Uterus (tissue), 4 donors: ENCODE measurements at places on chromosomes 7 and 10. TPM values are rescaled to one million over a fixed set of nuclear protein-coding genes. Genes with fewer than 3 reads are reported as not detected.

ENTPD7 gene
- 1.2 TPM for total RNA-seq

GRCh38 chr10:112258407-112258806 lies 24.8 kb upstream of the TECTB start:
- no peaks in the 10 kb centered on the region for H3K4me1 ChIP-seq
- no peak overlapping the region for H3K27ac ChIP-seq
- H3K27me3 ChIP-seq: no peaks in the 10 kb centered on the region

DNA sequence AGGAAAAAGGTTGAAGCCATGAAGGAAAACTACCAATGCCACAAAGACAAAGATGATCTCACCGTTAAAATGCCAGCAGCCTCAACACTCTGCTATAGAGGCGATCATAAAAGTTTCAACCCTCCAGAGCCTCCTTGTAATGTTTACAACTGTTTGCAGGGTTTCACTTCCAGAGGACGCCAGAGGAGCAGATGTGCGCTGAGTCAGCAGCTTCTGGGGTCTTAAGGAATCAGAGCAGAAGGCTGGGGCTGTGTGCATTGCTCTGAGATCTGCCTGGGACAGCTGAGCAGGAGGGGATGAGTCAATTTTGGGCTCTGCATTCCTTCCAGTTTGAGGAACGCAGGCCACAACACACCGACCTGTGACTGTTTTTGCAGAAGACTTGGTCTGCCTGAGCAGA lies 98.3 kb downstream of the TMEM130 start:
- H3K4me3 ChIP-seq: no peak overlapping the region
- no peak for DNase-seq
- no peaks in the 10 kb centered on the region for H3K4me1 ChIP-seq
- H3K27ac ChIP-seq: no peak overlapping the region

DNA sequence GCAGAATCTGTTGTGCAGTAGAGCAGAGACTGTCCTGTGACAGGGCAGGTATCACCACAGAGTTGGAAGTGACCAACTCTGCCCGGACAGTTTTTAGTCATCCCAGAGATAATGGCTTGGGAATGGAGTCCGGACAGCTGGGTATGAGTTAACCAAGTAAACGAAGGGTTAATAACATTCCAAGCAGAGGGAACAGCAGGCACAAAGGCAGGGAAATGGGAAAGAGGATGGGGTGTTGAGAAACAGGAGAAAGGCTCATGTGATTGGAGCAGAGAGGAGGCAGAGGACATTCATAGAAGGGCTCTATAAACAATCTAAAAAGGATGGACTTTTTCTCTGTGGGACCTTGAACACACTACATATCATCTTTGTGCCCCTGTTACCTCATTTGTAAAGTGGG lies 132.2 kb upstream of the YAE1 start:
- no peak for DNase-seq
- no peak overlapping the region for H3K27ac ChIP-seq
- H3K4me1 ChIP-seq: no peaks in the 10 kb centered on the region
- no peak overlapping the region for H3K4me3 ChIP-seq
